ENCODE measurements at places on chromosomes 11 and 22. TPM values are rescaled to one million over a fixed set of nuclear protein-coding genes. Genes with fewer than 3 reads are reported as not detected.

The OR52E8 gene
- total RNA-seq, result not detected

The SYNGR1 gene
- total RNA-seq, result 37.9 TPM

- DNase-seq, result no peak
Observed at GRCh38 chr11:65160643-65161042, 9.4 kb upstream of the SPDYC start.

DNA sequence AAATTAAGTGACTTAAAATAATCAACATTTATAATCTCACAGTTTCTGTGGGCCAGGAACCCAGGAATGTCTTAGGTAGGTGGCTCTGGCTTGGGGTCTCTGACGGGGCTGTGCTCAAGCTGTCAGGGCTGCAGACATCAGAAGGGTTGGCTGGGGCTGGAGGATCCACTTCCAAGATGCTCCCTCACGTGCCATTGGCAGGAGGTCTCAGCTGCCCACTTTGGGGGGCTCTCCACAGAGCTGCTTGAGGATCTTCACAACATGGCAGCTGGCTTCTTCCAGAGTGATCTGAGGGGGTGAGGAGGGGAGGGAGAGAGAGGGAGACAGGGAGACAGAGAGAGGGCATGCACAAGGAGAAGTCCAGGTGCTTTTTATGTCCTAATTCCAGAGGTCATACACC is 18.1 kb downstream of the SLC2A11 start:
- DNase-seq, result no peak

DNA sequence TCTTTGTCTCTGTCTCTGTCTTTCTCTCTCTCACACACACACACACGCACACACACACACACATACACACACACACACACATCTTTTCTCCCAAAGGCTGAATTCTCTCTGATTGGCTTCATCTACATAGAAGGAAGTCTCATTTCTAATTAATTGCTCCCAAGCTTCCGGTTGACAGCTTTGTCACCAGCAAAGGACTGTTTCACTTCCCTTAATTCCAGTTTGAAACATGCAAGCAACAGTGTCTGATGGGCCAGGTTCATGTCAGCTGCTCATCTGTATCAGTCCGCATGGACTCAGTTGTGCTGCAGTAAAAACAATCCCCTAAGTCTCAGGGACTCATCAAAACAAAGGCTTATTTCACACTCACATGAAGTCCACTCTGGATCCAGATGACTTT is 16.2 kb upstream of the PVALB start:
- DNase-seq, result no peak

DNA sequence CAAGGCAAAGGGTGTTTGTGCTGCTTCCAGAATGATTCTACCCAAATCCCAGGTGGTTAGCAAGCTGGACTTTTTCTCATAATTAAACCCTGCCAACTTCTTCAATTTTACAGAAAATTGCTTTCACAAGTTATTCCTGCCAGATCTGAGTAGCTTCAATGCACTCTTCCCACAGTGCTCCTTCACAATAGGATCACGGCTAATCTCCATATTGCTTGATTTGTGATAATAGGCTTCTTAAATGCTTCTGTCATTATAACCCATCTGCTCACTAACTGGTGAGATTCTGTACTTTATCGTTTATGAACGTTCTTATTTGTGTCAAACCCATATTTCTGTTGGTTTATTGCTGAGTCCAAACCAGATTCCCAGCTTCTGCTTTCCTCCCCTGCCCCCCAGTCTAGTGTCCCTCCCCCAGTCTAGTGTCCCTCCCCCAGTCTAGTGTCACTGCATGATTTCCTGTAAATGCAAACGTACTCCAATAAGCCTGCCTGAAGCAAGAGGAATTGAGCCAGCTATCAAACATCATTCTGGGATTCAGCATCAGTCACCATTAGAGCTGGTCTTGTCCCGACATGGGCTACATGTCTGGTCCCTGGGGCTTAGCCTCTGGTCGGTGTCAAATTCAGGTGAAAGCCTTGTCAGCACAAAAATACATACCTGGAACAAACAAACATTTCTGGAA is 14.0 kb downstream of the MMP3 start:
- no peak for DNase-seq

GRCh38 chr11:120058931-120059330 is 79.0 kb downstream of the TRIM29 start:
- DNase-seq, result no peak

DNA sequence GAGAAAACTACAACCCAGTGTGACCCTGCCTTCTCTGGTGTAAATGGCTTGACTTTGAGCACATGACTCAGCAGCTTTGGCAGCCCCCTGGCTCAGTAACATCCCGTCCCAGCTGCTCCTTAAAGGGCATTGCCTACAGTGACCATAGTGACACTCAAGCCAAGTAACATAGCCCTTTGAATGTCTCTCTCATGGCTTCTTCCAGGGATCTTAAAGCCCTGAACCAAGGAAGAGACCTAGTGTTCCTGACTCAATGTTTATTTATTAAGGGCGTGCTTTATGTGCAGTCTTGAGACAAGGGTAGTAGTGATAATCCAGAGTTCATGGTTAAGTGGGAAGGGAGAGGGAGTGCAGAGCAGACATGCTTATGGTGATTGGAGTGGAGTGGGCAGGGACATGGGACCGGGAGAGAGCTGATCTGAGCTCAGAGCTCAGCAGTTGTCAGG is 125.7 kb downstream of the PARVA start:
- DNase-seq, result no peak

DNA sequence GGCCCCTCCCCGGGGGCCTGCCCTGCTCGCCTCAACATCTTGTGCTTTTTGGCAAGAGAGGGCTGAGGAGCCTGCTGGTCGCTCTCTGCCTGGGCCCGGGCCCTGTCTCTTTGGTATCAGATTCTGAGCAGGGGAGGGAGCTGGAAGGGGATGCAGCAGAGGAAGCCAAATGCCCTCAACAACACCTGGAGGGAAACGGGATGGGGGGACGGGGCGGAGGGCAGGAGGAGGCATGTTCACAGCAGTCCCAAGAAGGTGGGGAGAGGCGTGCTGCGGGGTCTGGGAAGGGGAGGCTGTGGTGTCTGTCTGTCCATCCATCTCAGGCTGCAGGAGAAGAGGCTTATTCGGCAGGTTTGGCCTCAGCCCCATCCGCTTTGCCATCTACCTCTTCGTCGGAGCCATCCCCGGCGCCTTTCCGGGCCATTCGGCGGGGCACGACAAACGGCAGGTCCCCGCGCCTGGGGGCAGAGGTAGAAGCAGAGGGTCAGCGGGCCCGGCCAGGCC is 29.4 kb downstream of the APOL1 start:
- no peak for DNase-seq
